Fibroblast of skin of scalp (primary cell): ENCODE measurements at places on chromosomes 1 and 21.
A peak's percentile ranks its signal among the peaks of the same experiment; 100 is the strongest.

DNA sequence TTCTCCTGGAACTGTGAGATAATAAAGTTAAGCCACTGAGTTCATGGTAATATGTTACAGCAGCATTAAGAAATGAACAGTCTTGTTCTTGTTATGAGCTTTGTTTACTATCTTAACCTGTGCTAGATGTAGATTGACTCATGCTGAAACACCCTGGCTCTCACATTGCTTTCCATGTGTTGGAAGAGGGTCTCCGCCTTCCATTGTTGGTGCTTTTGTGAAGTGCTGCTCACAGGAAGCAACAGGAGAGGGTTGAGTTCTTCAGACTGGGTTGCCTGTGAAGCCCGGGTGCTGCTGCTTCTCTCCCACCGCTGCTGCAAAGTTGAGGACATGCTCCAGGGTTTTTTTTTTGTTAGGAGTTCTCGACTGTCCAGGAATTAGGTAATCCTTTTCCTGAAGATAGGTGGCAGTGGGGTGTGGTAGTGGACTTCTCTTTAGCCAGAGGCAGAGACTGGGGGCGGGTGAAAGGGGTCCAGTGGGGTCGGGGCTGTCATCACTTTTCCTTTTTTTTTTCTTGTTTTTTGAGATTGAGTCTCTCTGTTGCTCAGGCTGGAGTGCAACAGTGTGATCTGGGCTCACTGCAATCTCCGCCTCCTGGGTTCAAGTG, 28.7 kb upstream of the HMGN1 start:
- no peak for DNase-seq

- no peak for DNase-seq
These were observed 11.8 kb upstream of the SOD1 start for GRCh38 chr21:31647650-31648049.

GRCh38 chr1:200302921-200303290, 106.9 kb downstream of the ZNF281 start:
- peak; percentile 42 for DNase-seq

GRCh38 chr1:8481650-8482380, 163.9 kb downstream of the SLC45A1 start:
- no peak for DNase-seq

DNA sequence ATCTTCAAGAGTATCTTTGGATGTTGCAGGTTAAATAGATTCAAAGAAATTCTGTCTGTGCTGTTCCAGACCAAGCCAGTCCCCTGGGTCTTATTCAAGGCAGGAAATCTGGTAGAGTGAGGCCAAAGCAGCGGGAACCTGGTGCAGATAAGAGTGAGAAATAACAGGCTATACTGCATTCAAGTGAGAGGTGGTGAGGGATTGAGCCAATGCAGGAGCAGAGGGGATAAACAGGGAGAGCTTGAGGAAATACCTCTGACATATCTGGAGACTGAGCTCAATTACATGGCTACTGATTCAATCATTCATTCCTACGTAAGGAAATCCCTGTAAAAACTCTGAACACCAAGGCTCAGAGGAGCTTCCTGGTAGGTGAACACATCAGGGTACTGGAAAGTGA, 17.2 kb upstream of the PSMA5 start:
- no peak for DNase-seq

- peak; percentile 93 for DNase-seq
These were observed 42.5 kb upstream of the POFUT2 start for GRCh38 chr21:45330075-45330781.

- DNase-seq: peak; percentile 95
These were observed 64.5 kb upstream of the SLC44A3 start for GRCh38 chr1:94755675-94756074.

DNA sequence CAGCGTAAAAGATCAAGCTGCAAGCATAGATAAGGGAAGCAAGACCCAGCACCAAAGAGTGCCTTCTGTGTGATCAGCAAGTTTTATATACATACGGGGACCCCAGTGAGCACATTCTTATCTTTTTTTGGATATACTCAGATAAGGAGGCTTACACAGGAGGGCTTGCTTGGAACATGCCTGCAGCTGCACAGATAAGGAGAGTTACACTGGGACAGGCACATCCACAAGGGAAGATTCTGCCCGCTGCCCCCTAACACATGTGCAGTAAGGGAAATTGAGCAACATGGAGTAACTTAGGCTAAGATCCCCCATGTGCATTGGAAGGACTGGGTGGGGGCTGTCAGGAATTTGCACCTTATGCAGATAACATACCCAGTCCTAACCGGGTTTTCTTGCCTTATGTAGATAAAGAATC, 1334.8 kb downstream of the MRPL39 start:
- DNase-seq: no peak

GRCh38 chr1:145916745-145917144, 1.8 kb downstream of the PEX11B start:
- no peak for DNase-seq

DNA sequence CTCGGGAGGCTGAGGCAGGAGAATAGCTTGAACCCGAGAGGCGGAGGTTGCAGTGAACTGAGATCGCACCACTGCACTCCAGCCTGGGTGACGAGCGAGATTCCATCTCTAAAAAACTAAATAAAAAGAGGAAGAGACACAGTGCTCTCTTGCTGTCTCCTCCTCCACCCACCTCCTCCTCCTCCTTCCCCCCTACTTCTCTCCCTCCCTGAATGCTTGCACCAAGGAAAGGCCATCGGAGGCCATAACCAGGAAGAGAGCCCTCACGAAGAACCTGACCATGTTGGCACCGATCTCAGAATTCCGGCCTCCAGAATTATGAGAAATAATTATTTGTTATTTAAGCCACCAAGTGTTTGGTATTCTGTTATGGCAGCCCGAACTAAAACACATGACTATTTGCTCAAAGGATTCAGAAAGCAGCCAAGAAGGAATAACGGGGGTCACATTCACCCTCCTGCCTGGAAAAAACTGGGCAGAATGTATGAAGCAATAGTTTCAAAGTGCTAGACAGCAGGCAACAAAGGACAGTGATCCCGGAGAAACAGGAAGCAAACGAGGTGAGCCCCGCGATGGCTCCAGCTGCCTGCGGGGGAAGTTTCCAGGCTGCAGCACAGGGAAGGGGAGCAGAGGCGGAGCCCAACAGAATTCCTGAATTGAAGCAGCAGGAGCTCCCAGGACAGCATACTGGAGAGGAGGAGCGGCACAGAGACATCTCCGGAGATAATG, 35.8 kb downstream of the LDLRAD1 start:
- DNase-seq: peak; percentile 60

GRCh38 chr1:181817091-181817490, 244.4 kb downstream of the ZNF648 start:
- DNase-seq: no peak

DNA sequence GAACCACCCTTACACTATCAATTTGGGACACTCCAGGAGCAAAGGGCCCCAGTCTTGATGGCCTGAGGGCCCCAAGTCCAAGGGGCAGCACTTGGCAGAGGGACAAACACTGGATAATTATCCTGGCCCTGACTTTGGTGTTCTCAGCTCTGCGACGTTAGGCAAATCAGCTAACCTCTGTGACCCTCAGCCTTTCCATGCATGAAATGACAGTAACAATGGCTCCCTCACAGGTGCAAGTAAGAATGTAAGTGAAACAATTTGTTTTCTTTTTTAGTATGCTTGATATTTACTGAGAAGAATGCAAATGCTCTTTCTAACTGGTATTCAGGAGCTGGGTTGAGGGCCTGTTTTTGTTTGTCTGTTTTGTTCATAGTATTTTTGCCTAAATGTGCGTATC, 61.6 kb upstream of the PRDX6 start:
- DNase-seq: no peak

DNA sequence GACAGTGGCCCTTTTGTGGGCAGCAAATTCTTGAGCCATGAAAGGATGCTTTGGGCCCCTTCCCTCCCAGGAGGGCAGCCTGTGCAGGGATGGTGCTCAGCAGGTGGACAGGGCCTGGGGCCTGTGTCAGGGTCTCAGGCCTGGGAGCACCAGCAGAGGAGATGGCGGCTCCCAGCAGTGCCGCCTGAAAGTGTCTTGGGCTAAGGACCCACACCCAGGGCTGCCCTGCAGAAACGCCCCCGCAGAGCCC, 23.9 kb downstream of the FTCD start:
- no peak for DNase-seq

DNA sequence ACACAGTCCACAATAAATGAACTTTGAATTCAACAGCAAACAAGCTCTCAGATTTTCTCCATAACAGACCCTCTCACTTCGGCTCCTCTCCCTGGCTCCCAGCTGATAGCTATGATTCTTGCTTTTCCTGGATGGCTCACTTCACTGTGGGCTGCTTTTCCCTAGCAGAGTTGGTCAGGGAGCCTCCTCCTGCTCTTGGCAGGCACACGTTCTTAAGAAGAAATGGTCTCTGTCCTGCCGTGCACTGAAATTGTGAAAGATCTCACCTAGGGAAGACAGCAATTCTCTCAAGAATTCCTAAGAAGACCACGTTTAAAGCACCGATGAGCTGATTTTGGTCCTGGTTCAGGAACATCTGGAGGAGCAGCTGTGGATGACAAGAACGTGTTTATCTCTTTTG, 148.5 kb upstream of the KCNK2 start:
- DNase-seq: no peak
